OCI-M1 (cell line): ENCODE measurements at places on chromosomes 5 and 9.

- no peak for DNase-seq
Observed at GRCh38 chr5:14579246-14579645, 2.3 kb upstream of the OTULINL start.

DNA sequence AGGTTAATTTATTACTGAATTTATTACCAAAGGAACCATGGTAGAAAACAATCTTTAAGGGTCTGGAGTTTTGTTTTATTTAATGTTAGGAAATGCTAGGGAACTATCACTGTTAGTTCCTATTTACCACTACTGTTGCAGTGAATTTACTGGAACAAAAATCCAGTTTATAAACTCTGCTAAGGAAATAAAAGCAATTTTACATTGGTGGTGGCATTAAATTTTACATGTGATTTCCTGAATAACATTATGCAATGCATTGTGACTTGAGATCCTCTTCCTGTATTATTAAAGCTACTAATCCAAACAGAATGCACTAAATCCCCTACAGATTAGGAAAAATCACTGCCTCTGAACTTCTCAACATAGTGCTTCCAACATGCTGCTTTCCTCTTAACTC, 599.5 kb upstream of the PTGER4 start:
- no peak for DNase-seq

DNA sequence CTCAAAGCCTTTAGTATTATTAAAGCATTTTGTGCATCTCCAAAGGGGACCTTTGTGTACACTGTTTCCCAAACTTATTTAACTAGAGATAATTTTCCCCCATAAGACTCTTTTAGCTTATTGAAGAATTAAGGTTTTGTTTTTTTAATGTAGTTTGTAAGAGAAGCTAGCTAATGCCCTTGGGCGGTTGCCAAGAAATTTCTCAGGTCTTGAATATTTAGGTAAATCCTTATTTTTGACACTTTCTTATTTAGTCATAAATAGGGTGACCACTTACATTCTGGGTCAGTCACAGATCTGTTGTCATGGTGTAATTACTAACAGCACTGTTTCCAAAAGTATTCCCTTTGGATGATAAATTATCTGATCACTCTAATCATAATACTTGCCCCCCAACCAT, 27.2 kb downstream of the TNFAIP8 start:
- DNase-seq: no peak

GRCh38 chr9:124506433-124506832, 766 bp downstream of the NR5A1 start:
- DNase-seq: no peak

GRCh38 chr9:100811643-100812042, 216.9 kb upstream of the PLPPR1 start:
- DNase-seq: no peak

GRCh38 chr5:135248801-135249231, 150.2 kb downstream of the MACROH2A1 start:
- no peak for DNase-seq
